Neural crest cell (in vitro differentiated cells): ENCODE measurements at places on chromosomes 16 and 17. TPM values are rescaled to one million over a fixed set of nuclear protein-coding genes. Genes with fewer than 3 reads are reported as not detected.

The CLDN9 gene
- not detected in 2 replicates for total RNA-seq

The HYDIN gene
- total RNA-seq: 7.5 and 7.8 TPM in 2 replicates

The CRHR1 gene
- total RNA-seq: 0.41 and 1.1 TPM in 2 replicates

The SLC7A6 gene
- total RNA-seq: 39.2 and 41.7 TPM in 2 replicates

The TUBB3 gene
- 518 and 541 TPM in 2 replicates for total RNA-seq

The CASKIN1 gene
- total RNA-seq: 18.9 and 20.2 TPM in 2 replicates

The VTN gene
- 0.40 and 0.68 TPM in 2 replicates for total RNA-seq

The NHLRC4 gene
- 0.84 and 0.86 TPM in 2 replicates for total RNA-seq

GRCh38 chr16:71923941-71924690, 28.8 kb downstream of the IST1 start:
- H3K36me3 ChIP-seq: peaks cover 26% of the 10 kb centered on the region
- no peaks in the 10 kb centered on the region for H3K4me1 ChIP-seq
- no peak overlapping the region for H3K27ac ChIP-seq
- no peak for DNase-seq
- H3K27me3 ChIP-seq: no peaks in the 10 kb centered on the region

DNA sequence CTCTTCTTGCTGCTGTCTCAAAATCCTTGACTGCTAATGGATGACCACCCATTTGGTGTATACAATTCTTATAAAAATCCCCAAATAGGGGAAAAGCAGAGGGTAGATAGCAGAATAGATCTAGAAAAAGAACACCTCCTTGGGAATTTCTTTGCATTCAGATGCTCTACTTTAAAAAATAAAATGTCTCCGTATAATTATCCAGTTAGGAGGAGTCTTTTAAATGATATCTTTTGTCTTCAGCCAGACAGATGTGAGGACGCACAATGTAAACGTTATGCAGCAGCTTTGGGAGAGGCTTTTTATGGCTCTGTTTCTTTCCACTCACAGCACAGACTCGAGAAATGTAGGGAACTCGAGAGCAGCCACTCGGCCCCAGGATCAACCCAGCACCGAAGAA, 300.2 kb downstream of the IRF8 start:
- no peak for DNase-seq
- no peak overlapping the region for H3K27ac ChIP-seq
- peaks cover 25% of the 10 kb centered on the region for H3K4me1 ChIP-seq
- H3K36me3 ChIP-seq: no peaks in the 10 kb centered on the region
- H3K4me3 ChIP-seq: no peak overlapping the region

DNA sequence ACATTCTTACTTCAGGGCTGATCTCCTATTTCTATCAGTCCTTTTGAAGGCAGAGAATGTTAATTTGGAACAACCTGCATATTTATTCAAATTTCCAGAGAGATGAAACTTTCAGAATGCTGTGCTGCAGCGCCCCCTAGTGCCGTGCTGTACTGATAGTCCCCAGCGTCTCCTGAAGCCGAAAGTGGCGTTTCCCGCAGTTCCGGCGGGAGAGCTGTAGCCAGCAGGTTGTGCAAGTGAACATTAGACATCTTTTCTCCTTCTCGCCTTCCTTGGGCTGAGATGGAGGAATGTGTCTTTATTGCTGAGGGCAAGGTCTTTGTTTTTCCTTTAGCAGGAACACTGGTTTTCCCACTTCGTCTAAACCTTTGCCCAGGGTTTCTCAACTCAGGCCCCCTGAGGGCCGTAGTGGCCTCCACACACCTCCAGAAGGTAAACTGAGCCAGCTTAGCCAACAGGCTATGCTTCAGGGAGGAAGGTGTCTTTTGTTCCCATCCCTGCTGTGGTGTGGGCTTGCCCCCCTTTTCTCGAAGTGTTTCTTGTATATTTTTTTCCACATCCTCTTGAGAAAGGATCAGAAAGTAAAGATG, 26.4 kb downstream of the USP10 start:
- DNase-seq: peak; percentile 94
- H3K36me3 ChIP-seq: no peaks in the 10 kb centered on the region
- peak overlapping the region; percentile 58 for H3K4me3 ChIP-seq

GRCh38 chr16:5479926-5480325, 382.3 kb upstream of the EEF2KMT start:
- no peak overlapping the region for H3K27ac ChIP-seq
- H3K4me1 ChIP-seq: peaks cover 42% of the 10 kb centered on the region
- DNase-seq: no peak
- H3K4me3 ChIP-seq: no peak overlapping the region

DNA sequence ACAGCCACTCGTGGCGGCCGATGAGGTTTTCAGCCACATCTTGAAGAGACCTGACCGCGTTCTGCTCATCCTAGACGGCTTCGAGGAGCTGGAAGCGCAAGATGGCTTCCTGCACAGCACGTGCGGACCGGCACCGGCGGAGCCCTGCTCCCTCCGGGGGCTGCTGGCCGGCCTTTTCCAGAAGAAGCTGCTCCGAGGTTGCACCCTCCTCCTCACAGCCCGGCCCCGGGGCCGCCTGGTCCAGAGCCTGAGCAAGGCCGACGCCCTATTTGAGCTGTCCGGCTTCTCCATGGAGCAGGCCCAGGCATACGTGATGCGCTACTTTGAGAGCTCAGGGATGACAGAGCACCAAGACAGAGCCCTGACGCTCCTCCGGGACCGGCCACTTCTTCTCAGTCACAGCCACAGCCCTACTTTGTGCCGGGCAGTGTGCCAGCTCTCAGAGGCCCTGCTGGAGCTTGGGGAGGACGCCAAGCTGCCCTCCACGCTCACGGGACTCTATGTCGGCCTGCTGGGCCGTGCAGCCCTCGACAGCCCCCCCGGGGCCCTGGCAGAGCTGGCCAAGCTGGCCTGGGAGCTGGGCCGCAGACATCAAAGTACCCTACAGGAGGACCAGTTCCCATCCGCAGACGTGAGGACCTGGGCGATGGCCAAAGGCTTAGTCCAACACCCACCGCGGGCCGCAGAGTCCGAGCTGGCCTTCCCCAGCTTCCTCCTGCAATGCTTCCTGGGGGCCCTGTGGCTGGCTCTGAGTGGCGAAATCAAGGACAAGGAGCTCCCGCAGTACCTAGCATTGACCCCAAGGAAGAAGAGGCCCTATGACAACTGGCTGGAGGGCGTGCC, 30.1 kb downstream of the CIITA start:
- no peak overlapping the region for H3K27ac ChIP-seq
- peaks cover 3% of the 10 kb centered on the region for H3K27me3 ChIP-seq
- no peaks in the 10 kb centered on the region for H3K36me3 ChIP-seq
- H3K4me1 ChIP-seq: no peaks in the 10 kb centered on the region
- DNase-seq: no peak

DNA sequence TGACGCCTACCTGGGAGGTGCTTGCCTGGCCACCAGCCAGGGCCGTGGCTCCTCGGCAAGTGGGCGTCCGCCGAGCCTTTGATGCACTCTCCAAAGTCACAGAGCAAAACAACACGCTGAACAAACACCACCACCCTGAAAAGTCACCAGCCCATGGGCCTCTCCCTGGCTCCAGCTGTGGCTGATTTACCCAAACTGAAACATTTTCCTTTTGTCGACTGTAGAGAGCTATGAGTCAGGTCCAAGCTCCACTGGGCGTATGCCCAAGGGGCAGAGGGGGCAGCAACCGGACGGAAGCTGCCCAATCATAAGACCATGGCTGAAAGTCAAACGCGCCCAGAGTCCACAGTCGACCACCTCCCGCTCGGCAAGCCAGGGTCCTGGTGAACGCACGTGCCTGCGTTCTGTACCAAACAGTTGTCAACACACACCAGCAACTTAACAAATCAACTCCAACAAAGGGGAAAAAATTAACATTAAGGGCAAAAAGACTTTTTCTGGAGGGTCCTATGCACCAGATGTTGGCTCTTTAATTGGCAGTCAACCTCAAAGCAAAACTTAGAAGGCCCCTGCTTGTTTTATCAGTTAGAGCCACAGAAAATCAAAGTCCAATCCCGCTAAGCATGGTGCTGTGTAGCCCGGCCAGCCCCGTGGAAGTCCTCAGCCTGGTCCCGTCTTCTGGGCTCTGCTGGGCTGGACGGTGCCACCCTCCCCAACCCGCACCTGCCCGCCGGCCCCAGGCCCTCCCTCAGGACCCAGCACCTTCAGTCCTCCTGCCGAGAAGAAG, 47.3 kb downstream of the TBC1D16 start:
- H3K4me1 ChIP-seq: peaks cover 53% of the 10 kb centered on the region
- DNase-seq: no peak

DNA sequence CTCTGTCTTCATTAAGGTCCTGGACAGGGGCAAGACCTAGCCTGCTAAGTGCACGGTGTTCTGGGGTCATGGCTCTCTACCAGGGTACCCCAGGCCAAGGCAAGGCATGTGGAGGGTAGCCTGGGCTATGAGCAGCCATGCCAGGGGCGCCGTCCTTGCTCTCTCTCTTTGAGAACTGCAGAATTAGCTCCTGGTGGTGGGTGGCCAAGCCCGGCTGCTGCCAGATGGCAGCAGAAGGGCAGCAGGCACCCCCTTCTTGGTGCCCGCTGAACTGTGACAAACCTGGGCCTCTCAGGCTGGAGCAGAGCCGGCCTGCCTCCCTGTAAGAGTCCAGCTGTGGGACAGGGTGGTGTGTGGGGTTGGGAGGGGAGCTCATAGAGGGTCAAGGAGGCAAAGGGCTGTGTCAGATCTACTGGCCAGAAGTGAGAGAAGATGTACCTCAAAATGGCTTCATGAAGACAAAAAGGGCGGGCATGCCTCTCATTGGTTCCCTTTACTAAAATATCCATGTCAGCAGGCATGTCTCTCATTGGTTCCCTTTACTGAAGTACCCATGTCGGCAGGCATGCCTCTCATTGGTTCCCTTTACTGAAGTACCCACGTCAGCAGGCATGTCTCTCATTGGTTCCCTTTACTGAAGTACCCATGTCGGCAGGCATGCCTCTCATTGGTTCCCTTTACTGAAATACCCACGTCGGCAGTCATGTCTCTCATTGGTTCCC, 81.7 kb upstream of the SDK2 start:
- peaks cover 13% of the 10 kb centered on the region for H3K4me1 ChIP-seq
- no peak overlapping the region for H3K4me3 ChIP-seq
- H3K27ac ChIP-seq: no peak overlapping the region
- DNase-seq: no peak
- H3K36me3 ChIP-seq: peaks cover 2% of the 10 kb centered on the region

GRCh38 chr17:42387661-42388380, 421 bp downstream of the STAT3 start:
- H3K36me3 ChIP-seq: no peaks in the 10 kb centered on the region
- peak overlapping the region; percentile 97 for H3K27ac ChIP-seq
- peak overlapping the region; percentile 99 for H3K4me3 ChIP-seq

GRCh38 chr16:75204410-75204758, 2.6 kb downstream of the CTRB2 start:
- H3K4me1 ChIP-seq: peaks cover 6% of the 10 kb centered on the region
- no peak overlapping the region for H3K27ac ChIP-seq
- no peaks in the 10 kb centered on the region for H3K27me3 ChIP-seq
- no peaks in the 10 kb centered on the region for H3K36me3 ChIP-seq

- H3K27ac ChIP-seq: no peak overlapping the region
- H3K4me1 ChIP-seq: no peaks in the 10 kb centered on the region
- DNase-seq: peak; percentile 85
Measured at GRCh38 chr17:11935734-11936406, 61.4 kb downstream of the ZNF18 start.

GRCh38 chr17:35568561-35568960, 7.9 kb upstream of the SLFN14 start:
- H3K36me3 ChIP-seq: no peaks in the 10 kb centered on the region
- peak overlapping the region; percentile 95 for H3K4me3 ChIP-seq
- DNase-seq: no peak
- H3K4me1 ChIP-seq: peaks cover 29% of the 10 kb centered on the region
- peaks cover 41% of the 10 kb centered on the region for H3K27me3 ChIP-seq

DNA sequence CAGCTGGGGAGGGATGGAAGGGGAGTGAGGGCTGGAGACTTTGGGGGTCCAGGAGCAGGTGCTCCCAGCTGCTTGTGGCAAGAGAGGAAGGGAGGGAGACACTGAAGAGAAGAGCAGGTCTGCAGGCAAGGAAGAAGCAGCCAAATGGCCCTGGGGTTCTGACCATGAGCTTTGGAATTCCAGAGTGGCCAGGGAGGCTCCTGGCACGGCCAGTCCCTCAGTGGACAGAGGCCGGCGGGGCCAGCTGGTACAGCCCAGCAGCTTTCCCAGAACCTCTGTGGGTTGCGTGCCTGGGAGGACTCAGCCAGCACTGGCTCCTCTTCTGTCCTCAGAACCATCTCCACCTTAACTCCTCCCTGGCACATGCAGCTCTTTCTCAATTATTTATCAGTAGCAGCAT, 233.0 kb downstream of the MSI2 start:
- no peak overlapping the region for H3K4me3 ChIP-seq
- peaks cover 8% of the 10 kb centered on the region for H3K36me3 ChIP-seq
- DNase-seq: no peak
- no peak overlapping the region for H3K27ac ChIP-seq
- H3K27me3 ChIP-seq: no peaks in the 10 kb centered on the region
- peaks cover 58% of the 10 kb centered on the region for H3K4me1 ChIP-seq

DNA sequence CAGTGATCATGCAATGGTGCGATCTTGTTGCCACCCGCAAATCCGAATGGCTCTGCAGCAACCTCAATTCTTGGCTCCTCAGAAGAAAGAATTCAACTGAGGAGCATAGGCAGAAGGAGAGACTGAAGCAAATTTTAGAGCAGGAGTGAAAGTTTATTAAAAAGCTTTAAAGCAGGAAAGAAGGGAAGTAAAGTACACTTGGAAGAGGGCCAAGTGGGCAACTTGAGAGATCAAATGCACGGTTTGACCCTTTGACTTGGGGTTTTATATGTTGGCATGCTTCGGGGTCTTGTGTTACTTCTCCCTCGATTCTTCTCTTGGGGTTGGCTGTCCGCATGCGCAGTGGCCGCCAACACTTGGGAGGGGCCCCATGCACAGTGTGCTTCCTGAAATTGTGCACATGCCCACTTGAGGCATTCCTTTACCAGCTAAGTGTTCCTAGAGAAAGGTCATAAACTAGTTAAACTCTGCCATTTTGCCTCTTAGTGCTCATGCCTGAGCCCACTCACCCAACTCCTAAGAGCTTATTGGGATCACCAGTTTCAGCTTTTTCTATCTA, 36.7 kb downstream of the ZNRF1 start:
- no peak overlapping the region for H3K4me3 ChIP-seq
- peaks cover 4% of the 10 kb centered on the region for H3K4me1 ChIP-seq
- H3K27ac ChIP-seq: no peak overlapping the region

GRCh38 chr16:55426865-55427484, 52.0 kb upstream of the MMP2 start:
- H3K4me1 ChIP-seq: peaks cover 5% of the 10 kb centered on the region
- H3K27me3 ChIP-seq: peaks cover 16% of the 10 kb centered on the region
- H3K4me3 ChIP-seq: no peak overlapping the region

- DNase-seq: no peak
- no peaks in the 10 kb centered on the region for H3K4me1 ChIP-seq
- H3K4me3 ChIP-seq: no peak overlapping the region
- H3K36me3 ChIP-seq: no peaks in the 10 kb centered on the region
- H3K27me3 ChIP-seq: peaks cover 34% of the 10 kb centered on the region
Measured at GRCh38 chr16:80569440-80570105, 28.8 kb downstream of the DYNLRB2 start.
